ENCODE measurements at places on chromosomes 6 and 20. TPM values are rescaled to one million over a fixed set of nuclear protein-coding genes. Genes with fewer than 3 reads are reported as not detected.
A peak's percentile ranks its signal among the peaks of the same experiment; 100 is the strongest.

NKX2-2 gene
- not detected for total RNA-seq

FHL5 gene
- not detected for total RNA-seq

SGK2 gene
- 0.50 TPM for total RNA-seq

SMIM28 gene
- not detected for total RNA-seq

GTSF1L gene
- total RNA-seq, result not detected

ARHGAP40 gene
- total RNA-seq, result not detected

BPIFA1 gene
- not detected for total RNA-seq

CD109 gene
- 9.5 TPM for total RNA-seq

MAVS gene
- total RNA-seq, result 17.0 TPM

CCDC170 gene
- total RNA-seq, result not detected

- no peak for DNase-seq
Measured at GRCh38 chr6:129859524-129859923, 1.6 kb downstream of the TMEM244 start.

- DNase-seq, result no peak
Measured at GRCh38 chr20:57208198-57208597, 58.2 kb downstream of the BMP7 start.

DNA sequence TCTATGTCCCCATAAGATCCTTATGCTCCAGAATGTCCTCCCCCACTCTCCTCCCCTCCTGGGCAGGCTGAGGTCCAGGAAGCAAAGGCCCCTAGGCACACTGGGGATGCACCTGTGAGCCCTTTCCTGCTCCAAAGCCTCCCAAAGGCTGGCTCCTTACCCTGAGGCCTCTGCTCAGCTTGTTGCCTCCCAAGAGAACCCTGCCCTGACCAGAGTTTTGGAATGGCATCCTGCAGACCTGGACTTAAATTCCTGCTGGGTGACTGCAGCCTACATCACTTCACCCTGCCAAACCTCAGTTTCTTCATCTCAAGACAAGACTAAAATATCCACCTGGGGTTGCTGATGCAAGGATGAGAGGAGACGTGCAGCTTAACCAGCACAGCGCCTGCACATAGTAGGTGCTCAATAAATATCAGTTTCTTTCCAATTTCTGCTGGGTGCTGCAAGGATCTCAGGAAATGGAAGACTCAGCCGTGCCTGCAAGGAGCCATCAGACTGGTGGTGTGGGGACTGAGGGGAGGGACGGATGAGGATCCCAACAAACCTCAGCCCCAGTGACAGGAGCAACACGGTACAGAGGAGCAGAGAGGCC lies 2.1 kb upstream of the LBP start:
- no peak for DNase-seq

GRCh38 chr6:83371423-83371822 lies 59.4 kb downstream of the ME1 start:
- no peak for DNase-seq

DNA sequence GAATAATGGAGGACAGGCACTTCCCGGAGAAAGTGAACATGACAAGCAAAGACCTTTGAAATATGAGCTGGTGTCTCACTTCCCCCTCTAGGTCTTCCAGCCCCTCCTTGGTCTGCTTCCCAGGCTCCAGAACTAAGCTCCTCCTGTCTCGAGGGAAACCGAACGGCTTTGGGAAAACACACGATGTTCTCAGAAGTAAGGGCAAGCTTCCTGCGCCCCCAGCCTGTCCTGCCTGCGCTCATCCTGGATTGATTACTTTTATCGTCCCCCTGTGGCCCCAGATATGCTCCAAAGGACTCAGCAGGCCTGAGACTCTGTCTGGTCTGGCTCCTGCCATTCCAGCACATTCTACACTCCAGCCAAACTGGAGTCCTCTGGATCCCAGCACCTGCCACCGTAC lies 83.4 kb downstream of the ZNF217 start:
- DNase-seq, result no peak

DNA sequence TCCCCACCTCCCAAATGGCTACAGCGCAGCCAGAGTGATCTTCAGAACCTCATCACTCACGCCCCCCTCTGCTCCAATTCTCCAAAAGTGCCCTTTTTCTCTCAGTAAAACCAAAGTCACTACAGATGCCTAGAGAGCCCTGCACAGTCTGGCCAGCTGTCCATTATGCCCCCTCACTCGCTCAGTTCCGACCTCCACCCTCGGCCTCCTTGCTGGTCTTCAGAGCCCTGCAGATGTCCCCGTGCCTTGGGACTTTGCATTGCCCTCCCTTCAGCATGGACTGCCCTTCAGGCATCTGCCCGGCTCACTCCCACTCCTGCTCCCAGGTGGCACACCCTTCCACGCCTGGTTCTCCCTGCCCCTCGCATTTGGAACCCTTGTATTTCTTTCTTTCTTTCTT lies 1.1 kb upstream of the RAET1E start:
- no peak for DNase-seq

GRCh38 chr6:112016320-112016719 lies 37.6 kb upstream of the CCN6 start:
- DNase-seq, result peak; percentile 75

GRCh38 chr6:21824431-21825177 lies 231.1 kb downstream of the SOX4 start:
- no peak for DNase-seq

GRCh38 chr20:48750941-48751635 lies 76.7 kb downstream of the PREX1 start:
- peak; percentile 57 for DNase-seq

- no peak for DNase-seq
Measured at GRCh38 chr6:85496009-85496579, 46.2 kb downstream of the NT5E start.

DNA sequence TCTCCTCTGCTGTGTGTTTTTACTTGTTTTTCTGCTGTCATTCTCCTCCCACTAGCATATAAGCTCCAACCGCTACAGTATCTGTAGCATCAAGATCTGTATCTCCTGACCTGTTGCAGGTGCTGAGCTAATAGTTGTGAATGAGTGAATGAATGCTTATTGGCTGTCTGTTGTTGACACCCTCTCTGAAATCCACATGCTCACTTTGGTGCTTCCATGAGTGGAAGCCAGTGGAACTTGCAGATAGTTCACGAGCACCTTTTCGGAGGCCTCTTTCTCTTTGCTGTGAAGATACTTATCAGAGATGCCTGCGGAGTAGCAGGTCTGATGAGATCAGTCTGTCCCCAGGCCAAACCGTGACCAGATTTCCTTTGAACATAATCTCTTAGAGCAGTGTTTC lies 117.3 kb downstream of the EYA2 start:
- no peak for DNase-seq

GRCh38 chr6:11497107-11497506 lies 40.4 kb upstream of the TMEM170B start:
- DNase-seq, result no peak

- peak; percentile 7 for DNase-seq
Measured at GRCh38 chr6:3813150-3813780, 35.9 kb upstream of the FAM50B start.

DNA sequence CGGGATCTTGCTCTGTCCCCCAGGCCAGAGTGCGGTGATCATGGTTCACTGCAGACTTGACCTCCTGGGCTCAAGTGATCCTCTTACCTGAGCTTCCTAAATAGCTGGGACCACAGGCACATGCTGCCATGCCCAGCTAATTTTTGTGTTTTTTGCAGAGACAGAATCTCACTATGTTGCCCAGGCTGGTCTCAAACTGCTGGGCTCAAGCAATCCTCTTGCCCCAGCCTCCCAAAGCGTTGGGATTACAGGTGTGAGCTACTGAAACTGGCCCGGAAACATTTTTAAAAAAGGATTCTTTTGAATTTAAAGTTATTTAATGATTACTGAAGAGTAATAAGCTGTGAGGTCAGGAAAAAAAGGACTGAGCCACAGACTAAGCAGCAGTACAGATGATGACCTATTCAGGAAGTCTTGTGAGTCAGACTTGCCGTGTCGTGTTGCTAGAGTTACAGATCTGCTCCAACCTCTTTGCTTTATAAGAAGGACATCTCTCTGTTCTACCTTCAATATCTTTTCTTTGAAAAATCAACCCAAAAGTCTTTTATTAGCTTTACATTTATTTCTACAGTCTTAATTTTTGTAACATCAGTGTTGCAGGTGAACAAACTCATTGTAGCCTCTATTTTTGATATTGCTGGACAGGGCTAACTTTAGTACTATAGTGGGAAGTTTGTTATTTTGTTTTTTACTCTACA lies 108.7 kb downstream of the NCOA3 start:
- peak; percentile 99 for DNase-seq

DNA sequence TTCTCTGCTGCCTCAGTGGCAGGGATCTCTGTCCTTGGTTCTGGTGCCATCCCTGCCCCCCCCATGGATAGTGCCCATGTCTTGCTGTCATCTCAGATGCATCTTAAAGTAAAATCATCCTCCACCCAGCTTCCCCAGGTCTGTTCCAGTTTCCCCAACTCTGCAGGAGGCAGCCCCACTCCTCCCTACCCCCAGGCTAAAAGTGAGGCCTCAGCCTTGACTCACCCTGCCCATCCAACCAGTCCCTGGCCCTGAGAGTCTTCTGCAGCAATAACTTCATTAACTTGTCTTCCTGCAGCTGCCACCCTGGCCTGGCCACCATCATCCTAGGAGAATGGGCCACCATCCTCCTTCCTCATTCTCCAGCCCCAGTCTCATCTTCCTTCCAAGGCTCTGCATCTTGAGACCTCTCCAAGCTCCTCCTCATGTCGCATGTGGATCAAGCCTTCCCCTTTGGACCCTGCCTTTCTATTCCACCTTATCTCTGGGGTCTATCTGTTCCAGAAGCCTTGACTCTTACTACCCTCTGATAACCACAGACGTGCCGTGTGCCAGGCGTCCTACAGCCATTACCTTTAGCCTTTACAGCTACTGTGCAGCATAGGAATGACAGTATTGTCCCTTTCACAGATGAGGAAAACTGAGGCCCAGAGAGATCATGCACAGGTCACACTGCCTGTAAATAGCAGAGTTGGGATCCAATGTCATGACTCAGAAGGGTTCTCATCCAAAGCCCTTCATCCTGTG lies 2.0 kb upstream of the PNPLA1 start:
- no peak for DNase-seq

GRCh38 chr20:51531141-51531710 lies 11.3 kb downstream of the NFATC2 start:
- DNase-seq, result peak; percentile 92

GRCh38 chr6:11353921-11354389 lies 121.5 kb upstream of the NEDD9 start:
- DNase-seq, result peak; percentile 95

- no peak for DNase-seq
Measured at GRCh38 chr20:58635279-58635665, 15.8 kb upstream of the STX16 start.

DNA sequence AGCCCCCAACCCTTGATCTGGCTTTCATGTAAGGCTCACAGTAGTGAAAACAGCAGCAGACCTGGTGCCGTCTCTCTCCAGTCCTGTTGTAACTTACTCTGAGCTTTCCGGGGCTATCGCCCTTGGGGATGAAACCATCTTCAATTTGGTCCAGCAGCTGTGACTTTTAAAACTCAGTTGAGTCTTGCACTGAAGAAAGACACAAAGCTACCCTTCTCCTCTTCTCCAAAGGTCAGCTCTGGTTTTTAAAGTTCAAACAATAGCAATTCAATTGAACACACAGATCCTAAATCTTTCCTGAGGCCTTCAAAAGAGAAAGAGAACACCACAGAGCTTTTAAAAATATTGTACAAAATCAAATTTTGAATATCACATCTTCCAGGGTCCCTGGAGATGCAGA lies 83.5 kb downstream of the SNX5 start:
- no peak for DNase-seq
